ENCODE measurements at places on chromosomes 7 and 10.

DNA sequence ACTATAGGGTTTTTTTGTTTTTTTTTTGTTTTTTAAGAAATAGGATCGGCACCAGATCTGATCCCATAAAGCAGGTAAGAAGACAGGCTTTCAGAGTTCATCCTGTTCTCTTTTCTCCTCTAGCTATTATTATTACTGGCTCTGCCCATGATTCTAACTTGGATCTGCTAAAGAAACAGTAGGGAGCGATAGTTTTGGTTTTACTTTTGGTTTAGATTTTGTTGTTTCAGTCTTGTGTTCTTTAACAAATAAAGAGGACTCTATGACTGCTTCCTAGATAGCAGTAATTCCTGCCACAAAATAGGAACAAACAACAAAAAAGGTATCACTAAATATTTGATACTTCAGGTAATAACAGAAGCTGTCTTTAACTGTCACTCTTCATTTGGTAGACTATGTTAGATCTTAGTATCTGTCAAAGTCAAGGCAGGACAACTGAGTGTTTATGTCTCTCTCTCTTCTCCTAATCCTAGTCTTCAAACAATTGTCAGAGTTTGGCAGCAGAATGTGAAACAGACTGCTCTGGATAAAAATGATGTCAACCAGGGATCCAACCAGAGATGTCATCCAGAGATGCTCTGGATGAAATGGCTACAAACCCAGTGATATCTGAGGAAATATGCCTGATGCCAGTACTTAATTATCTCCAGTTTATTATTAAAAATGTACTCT is 99.8 kb downstream of the KMT2C start:
- H3K4me3 ChIP-seq = no peak overlapping the region
- no peaks in the 10 kb centered on the region for H3K36me3 ChIP-seq
- H3K27ac ChIP-seq = no peak overlapping the region

DNA sequence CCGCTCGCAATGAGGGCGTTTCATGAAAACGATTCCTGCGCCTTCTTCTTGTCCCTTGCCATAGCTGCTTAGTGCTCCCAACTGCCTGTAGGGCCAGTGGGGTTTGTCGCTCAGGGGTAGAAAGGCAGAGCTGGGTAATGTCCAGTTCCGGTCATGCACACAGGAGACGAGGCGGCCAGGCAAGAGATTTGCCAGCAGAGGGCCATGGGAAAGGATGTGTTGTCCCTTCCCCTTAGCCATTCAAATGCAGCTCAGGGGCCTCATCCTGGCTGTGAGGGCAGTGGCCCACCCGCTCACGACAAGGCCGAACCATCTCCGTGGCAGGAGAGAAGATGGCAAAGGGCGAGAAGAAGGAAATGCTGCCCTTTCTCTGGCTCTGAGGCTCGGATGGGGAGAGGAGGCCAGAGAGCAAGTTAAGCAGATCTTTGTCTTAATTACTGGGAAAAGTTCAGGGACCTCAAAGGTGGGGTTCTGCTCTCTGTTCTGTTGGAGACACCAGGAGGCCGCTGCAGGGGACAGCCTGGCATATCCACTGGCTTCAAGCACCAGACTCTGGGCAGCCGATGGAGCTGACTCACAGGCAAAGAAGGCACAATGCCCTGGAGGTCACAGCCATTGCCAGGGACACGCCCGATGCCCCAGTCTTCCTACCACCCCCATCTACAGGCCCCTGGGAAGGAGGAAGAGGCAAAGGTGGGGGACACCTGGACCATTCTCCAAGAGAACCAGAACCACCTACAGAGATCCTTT is 534.8 kb upstream of the MGMT start:
- H3K4me1 ChIP-seq = no peaks in the 10 kb centered on the region
- no peak overlapping the region for H3K4me3 ChIP-seq
- H3K36me3 ChIP-seq = no peaks in the 10 kb centered on the region
- DNase-seq = no peak
- no peaks in the 10 kb centered on the region for H3K27me3 ChIP-seq

DNA sequence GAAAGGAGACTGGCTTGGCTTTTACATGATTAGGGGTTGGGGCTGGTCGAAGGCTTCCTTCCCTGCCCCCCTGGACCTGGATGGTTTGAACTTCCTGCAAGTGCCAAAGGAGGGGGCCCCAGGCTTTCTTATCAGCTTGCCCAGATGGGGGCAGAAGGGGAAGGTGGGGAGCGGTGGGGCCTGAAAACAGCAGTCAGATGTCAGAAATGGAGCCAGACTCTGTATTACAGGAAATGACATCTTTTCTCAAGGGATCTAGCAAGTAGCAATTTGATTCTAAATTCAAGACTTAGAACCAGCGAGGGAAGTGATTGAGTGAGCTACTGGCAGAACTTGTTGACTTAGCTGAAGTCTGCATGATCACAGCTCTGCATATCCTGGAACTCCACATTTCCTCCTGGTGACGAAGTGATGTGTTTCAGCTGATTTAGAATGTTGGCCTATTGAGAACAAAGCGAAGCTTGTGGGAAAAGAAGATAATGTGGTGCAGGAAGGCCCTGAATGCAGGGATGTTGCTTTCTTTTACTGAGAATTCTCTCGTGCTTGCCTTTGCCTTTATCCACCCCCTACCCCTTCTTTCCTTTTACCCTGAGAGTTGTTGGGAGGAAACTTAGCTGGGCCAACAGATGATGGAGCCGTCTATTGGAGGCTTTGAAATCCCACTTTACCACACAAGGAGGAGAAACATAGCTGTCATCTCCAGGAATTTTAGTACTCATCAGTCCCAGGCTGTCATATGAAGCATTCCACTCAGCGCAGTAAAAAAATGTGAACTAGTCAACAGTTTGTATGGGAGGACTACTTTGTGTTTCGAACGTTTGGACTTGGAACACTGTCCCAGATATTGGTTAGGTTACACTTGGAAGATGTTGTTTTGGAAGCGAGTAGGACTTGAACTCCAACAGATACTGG is 43.2 kb downstream of the CCNY start:
- no peaks in the 10 kb centered on the region for H3K36me3 ChIP-seq
- no peaks in the 10 kb centered on the region for H3K27me3 ChIP-seq
- H3K27ac ChIP-seq = peak overlapping the region; percentile 97
- peak; percentile 99 for DNase-seq

DNA sequence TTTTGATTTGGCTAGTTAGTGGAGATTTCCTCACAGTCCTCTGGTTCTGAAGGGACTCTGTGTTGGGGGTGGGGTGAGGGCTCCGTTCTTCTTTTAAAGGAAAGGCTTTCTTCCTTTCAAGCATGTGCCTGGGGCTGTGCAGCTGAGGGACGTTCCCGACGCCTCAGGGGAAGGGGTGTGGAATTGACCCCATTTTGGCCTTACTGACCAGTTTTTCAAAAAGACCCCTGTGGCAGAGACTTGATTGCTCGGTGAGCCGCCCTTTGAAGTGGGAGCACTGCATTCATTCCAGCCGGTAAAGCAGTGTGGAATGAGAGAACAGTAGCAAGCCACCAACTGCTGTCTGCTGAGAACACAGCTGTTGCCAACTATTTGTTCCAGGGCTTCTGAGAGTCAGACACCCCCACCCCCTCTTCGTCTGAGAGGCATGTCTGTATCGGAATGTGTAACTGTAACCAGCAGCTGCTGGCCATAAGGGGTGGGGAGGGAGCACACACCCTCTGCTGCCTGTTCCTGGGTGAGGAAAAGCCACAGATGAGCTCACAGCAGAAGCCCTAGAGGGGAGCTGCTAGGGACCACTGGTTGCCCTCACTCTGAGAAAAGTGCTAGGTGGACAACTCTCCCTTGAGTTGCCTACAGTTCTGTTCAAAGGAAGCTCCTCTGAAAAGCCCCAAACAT is 33.2 kb downstream of the WBP1L start:
- peak; percentile 92 for DNase-seq
- H3K36me3 ChIP-seq = peaks cover 2% of the 10 kb centered on the region
- H3K4me3 ChIP-seq = peak overlapping the region; percentile 76
- no peaks in the 10 kb centered on the region for H3K27me3 ChIP-seq
- H3K27ac ChIP-seq = peak overlapping the region; percentile 98

- H3K4me3 ChIP-seq = no peak overlapping the region
- no peaks in the 10 kb centered on the region for H3K36me3 ChIP-seq
- no peaks in the 10 kb centered on the region for H3K27me3 ChIP-seq
- H3K4me1 ChIP-seq = peaks cover 10% of the 10 kb centered on the region
- no peak for DNase-seq
These were observed 44.9 kb upstream of the FAM3C start for GRCh38 chr7:121440857-121441503.

DNA sequence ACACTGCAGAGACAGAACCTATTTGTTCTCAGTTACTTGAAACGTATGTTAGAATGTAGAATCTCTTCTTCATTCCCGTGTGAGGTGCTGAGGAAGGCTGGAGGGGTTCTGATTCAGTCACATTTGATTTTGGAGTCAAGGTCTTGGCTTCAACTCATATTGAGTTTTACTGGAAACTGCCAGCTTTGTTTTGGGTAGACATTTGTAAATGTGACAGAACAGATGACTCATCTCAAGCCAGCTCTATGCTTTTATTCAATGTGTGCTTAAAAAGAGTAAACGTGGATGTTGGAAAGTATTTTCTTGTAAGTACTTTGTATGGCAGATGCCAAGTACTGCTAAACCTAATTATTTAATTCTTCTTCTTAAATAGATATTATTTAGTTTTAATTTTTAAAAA is 780.8 kb upstream of the C7orf33 start:
- no peak for DNase-seq
- no peak overlapping the region for H3K4me3 ChIP-seq
- H3K36me3 ChIP-seq = no peaks in the 10 kb centered on the region
- no peaks in the 10 kb centered on the region for H3K4me1 ChIP-seq
- H3K27ac ChIP-seq = no peak overlapping the region

GRCh38 chr7:37265006-37265405 is 183.7 kb downstream of the ELMO1 start:
- H3K36me3 ChIP-seq = no peaks in the 10 kb centered on the region
- no peaks in the 10 kb centered on the region for H3K4me1 ChIP-seq
- peak; percentile 30 for DNase-seq
- no peak overlapping the region for H3K27ac ChIP-seq
- H3K4me3 ChIP-seq = no peak overlapping the region
- no peaks in the 10 kb centered on the region for H3K27me3 ChIP-seq

GRCh38 chr7:19121977-19122588 is 4.6 kb upstream of the TWIST1 start:
- H3K36me3 ChIP-seq = no peaks in the 10 kb centered on the region
- H3K4me3 ChIP-seq = no peak overlapping the region
- H3K4me1 ChIP-seq = peaks cover 4% of the 10 kb centered on the region
- H3K27me3 ChIP-seq = peaks cover 61% of the 10 kb centered on the region

DNA sequence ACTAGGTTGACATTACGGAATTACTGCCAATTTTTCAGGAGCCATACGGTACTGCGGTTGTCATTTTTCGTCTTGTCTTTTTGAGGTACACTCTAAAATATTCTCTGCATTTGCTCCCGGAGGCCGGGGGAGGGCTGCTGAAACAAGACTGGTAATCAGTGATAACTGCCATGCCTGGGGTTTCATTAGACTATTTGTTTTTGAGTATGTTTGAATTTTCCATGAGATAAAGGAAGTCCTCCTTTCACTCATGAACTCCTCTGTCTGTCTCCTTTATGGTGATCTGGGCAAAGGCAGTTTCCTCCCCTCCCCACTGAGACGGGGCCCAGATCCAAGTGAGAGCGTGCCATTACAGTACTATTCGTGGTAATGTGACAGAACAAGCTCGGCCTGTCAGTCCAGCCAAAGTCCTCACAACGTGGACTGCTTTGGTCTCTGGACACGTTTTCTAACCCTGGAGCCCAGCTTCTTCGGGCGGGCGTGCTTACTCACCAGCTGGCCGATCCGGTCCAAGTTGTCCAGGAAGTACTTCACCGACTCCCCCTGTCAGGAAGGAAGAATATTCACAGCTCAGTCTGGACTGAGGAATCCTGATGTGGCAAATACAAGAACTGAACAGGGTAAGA is 45.1 kb downstream of the AMZ1 start:
- H3K4me3 ChIP-seq = no peak overlapping the region
- H3K36me3 ChIP-seq = no peaks in the 10 kb centered on the region
- H3K27ac ChIP-seq = peak overlapping the region; percentile 54
- peak; percentile 81 for DNase-seq

DNA sequence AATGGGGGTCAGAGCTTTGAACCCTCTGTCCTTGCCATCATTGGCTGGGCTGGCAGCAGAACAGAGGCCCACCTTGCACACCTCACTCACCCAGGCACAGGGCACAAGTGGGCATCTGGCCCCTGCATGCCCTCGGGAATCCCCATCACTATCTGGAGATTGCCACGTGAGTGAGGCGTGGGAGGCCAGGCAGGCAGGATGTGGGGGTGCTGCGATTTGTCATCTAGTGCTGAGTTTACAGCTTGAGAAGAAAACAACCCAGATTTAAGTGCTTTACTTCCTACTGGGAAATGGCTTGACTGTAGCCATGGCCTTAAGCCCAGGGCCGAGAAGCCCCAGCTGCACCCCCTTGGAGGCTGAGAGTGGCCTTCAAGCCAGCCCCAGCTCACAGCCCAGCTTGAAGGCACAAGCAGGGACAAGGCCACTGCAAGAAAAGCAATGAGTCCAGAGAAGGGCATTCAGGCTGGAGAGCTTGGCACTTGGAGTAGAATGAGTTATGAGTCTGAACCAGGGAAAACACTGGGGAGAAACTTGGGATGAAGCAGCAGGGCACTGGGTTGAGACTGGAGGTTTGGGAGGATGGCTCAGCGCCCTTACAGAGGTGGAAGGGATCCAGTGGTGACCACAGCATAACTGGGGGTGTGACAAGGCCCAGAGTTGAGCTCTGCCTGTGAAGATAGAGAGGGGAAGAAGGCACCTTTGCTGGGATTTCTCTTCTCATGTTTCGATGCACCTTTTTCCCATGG is 123.0 kb downstream of the CXCL12 start:
- DNase-seq = no peak
- H3K27ac ChIP-seq = no peak overlapping the region
- H3K36me3 ChIP-seq = no peaks in the 10 kb centered on the region
- H3K4me3 ChIP-seq = no peak overlapping the region
- H3K27me3 ChIP-seq = no peaks in the 10 kb centered on the region

- no peak overlapping the region for H3K4me3 ChIP-seq
- H3K4me1 ChIP-seq = no peaks in the 10 kb centered on the region
These were observed 676.8 kb downstream of the DNAJB9 start for GRCh38 chr7:109246330-109247077.

- H3K4me3 ChIP-seq = no peak overlapping the region
- H3K27me3 ChIP-seq = no peaks in the 10 kb centered on the region
- DNase-seq = peak; percentile 25
- no peaks in the 10 kb centered on the region for H3K4me1 ChIP-seq
- H3K36me3 ChIP-seq = peaks cover 13% of the 10 kb centered on the region
These were observed 85.9 kb downstream of the UBE3C start for GRCh38 chr7:157224627-157225026.

GRCh38 chr7:139482662-139483466 is 609 bp downstream of the KLRG2 start:
- H3K4me1 ChIP-seq = peaks cover 8% of the 10 kb centered on the region
- H3K36me3 ChIP-seq = no peaks in the 10 kb centered on the region
- no peak overlapping the region for H3K27ac ChIP-seq
- no peak overlapping the region for H3K4me3 ChIP-seq

GRCh38 chr7:143252006-143252405 is 11.2 kb upstream of the GSTK1 start:
- H3K27me3 ChIP-seq = peaks cover 3% of the 10 kb centered on the region
- no peaks in the 10 kb centered on the region for H3K36me3 ChIP-seq
- H3K27ac ChIP-seq = no peak overlapping the region
- H3K4me1 ChIP-seq = peaks cover 2% of the 10 kb centered on the region
- H3K4me3 ChIP-seq = no peak overlapping the region

- H3K27ac ChIP-seq = no peak overlapping the region
- H3K27me3 ChIP-seq = no peaks in the 10 kb centered on the region
- peaks cover 17% of the 10 kb centered on the region for H3K4me1 ChIP-seq
- DNase-seq = peak; percentile 73
These were observed 97.1 kb downstream of the CREB5 start for GRCh38 chr7:28509251-28510025.
